ENCODE measurements at places on chromosomes 3 and 15.
A peak's percentile ranks its signal among the peaks of the same experiment; 100 is the strongest.

DNA sequence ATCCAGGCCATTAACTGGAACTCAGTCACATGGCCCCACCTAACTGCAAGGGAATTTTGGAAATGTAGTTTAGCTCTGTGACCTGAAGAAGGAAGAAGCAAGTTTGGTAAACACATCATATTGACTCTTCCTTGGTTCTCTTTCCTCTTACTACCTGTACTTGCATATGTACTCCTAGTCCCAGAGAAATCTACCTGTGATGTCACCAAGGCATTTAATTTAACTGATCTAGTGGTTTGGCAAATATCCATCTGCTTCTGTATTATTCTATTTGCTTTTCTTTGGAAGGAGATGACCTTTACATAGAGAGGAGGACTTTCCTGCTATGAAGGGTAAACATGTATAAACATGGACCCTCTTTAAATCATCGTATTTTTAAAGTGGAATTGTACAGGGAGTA lies 150.8 kb downstream of the TMEM108 start:
- no peak for DNase-seq

DNA sequence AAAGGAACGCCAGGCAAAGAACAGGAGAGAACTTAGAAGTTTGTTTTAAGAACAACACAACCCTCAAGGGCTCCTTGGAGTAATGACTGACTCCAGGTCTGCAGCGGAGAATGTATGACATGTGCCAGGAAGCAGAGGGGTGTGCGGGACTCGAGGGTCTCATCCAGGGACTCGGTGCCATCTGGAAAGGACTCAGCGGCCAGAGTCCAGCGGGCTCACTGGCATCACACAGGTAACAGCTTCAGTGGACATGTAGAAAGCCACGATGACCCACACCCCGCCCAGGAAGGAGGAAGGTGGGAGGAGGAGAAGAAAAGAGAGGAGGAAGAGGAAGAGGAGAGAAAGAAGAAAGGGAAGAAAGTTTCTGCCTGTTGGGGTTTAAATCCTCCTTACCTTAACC lies 21.4 kb downstream of the GP9 start:
- DNase-seq, result no peak

GRCh38 chr3:4220065-4220464 lies 83.1 kb upstream of the SETMAR start:
- no peak for DNase-seq

DNA sequence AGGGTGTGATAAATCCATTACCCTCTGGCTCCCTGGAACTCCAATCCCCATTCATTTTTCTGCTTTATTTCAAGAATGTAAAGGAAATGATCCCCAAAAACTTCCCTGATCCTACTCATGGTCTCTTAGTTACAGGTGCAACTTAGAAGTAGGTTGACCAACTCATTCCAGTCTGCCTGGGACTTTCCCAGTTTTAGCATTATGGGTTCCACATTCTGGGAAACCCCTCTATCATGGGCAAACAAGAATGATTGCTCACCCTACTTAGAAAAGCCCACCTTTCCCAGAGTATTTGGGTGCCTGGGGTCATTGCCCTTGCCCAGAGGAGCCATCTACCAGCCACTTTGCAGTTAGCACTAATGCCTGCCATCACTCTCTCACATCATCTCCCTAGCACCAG lies 15.6 kb downstream of the CLDN18 start:
- DNase-seq, result no peak

DNA sequence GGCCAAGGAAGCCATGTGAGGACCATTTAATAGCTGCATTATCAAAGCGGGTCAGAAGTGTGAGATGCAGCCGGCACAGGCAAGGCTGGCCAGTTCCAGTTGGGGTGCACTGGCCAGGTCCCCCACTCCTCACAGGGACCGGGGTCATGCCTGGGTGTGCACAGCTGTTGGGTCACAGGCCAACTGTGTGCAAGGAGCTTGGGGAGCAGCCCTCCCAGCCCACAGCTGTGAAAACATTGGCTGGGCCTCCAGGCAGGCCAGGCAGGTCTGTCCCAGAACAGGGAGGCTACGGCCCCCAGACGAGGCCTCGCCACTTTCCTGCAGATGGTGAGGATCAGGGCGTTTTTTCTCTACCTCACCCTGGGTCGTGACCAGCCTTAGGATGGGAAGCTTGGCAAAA lies 521.0 kb downstream of the NTRK3 start:
- no peak for DNase-seq

- DNase-seq, result no peak
These were observed 23.0 kb upstream of the GATA2 start for GRCh38 chr3:128515967-128516366.

- peak; percentile 35 for DNase-seq
These were observed 67.8 kb downstream of the UBP1 start for GRCh38 chr3:33372218-33373081.

DNA sequence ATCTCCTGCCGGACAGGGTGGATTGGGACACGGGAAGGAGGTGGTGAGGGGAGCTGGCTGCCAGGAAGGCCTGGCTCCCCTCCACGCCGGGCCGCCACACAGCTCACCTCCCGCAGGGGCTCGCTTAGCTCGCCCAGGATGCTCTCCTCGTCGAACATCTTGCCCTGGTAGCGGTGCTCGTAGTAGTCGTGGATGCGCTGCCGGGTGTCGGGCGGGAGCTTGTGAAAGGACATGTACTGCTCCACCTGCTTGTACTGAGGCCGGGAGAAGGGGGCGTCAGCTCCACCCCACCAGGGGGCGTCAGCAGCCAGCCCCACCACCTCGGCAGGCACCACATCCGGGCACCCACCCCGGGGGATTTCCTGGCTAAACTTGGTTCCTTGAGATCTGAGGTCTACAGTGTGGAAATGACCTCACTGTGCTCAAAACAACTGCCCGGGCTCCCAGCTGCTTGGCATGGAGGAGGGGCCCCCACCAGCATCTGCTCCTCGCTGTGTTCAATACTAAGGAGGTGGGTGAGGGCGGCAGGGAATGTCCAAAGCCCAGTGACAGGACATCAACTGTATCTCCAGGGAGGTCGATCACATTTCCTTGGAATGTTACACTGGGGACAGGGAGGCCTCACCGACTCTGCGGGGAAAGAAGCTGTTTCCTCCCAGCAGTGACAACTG lies 43.4 kb downstream of the HCN4 start:
- peak; percentile 35 for DNase-seq

DNA sequence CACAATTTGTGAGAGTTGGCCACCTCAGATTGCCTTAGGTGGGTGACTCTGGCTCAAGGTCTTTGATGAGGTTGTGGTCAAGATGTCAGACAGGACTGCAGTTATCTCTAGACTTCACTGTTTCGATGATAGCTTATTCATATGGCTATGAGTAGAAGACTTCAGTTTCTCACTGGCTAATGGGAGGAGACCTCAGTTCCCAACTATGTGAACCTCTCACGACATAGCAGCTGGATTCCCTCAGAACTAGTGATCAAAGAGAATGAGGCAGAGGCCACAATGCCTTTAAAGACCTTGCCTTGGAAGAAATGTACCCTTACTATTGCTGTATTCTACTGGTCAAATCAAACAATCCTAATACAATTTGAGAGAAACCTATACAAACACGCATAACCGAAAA lies 607.5 kb upstream of the ROBO2 start:
- no peak for DNase-seq

GRCh38 chr3:128788268-128788869 lies 62.4 kb downstream of the RAB7A start:
- no peak for DNase-seq

DNA sequence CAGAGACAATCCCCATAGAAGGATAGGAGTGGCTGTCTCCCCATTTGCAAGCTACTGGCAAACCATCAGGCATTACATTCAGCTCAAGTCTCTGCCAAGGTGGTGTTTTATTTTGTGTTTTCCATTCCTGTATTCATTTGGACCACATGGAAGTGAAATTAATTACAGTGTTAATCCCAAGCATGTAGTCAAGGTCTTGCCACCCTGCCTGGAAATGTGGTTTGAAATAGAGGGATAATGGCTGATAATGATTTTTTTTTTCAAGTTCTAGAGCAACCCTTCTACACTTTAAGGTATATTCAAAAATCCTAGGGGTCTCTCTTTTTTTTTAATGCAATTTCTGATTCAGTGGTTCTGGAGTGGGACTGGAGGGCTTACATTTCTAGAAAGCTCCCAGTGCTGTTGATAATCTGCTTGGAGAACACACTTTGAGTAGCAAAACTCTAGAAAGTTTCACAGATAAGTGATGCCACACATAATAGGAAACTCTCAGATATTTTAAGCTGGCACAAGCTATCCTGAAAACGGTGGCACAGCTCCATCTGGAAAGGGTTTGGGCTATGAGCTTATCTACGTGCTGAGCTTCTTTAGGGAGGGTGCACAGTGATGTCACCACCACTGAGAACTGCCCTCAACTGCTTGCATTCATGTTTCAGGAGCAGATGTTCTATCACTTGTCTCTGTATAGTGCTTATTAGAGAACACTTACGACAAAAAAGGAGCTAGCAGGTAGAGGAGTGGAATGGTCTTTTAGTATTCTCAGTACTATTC lies 140.1 kb upstream of the IL12A start:
- DNase-seq, result no peak

DNA sequence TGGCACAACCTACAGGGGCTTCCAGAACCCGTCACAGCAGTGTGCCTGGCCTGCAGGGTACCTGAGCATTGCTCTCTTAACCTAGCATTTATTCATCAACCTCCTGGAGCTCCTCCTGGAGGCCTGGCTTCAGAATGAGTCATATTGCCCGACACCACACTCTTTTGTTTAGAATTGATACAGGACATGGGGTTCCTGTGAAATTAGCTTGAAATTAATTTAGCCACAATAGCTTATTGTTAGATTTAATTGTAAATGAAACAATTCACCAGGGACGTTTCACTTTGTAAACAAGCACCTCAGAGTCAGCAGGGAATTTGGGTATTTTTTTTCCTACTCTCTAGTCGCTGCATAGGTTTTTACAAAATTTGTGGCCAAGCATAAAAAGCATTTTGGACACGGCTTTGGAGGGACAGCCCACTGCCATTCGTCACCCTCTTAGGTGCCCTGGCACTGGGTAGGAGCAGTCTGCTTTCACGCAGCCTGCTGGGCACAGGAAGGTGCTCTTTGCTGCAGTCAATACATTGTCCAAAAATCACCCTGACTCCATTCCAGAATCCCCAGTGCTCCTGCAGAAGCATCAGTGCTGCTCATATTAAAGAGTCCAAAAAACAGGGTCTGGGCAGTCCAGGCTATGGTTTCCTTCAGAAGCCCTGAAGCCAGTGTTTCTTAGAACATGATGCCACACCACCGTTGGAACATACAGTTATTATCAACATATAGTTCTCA lies 60.8 kb upstream of the MEF2A start:
- DNase-seq, result no peak

DNA sequence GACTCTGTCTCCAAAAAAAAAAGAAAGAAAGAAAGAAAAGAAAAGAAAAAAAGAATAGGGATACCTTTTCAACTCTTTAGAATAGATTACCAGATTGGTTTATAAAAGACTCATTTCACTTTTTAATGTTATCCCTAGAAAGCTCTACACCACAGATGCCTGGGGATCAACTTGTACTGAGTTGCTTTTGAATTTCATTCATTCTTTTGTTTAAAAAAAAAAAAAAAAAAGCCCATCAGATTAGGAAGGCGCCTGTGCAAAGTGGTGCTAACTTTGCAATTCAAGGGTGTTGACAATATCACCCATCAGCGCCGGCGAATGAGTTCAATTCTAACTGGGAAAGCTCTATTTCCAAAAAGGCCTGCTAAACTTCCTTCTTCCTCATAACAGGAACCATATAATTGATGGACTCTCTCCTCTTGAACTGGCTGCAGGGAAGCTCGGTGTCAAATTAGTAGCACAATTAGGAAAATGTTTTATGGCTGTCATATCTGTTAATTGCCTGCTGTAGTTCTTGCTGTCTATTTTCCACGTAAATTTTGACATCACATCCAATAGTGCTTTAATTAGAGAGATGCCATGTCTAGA lies 48.8 kb downstream of the CDCP1 start:
- no peak for DNase-seq

- no peak for DNase-seq
These were observed 111.9 kb downstream of the RAP2B start for GRCh38 chr3:153273767-153274435.

DNA sequence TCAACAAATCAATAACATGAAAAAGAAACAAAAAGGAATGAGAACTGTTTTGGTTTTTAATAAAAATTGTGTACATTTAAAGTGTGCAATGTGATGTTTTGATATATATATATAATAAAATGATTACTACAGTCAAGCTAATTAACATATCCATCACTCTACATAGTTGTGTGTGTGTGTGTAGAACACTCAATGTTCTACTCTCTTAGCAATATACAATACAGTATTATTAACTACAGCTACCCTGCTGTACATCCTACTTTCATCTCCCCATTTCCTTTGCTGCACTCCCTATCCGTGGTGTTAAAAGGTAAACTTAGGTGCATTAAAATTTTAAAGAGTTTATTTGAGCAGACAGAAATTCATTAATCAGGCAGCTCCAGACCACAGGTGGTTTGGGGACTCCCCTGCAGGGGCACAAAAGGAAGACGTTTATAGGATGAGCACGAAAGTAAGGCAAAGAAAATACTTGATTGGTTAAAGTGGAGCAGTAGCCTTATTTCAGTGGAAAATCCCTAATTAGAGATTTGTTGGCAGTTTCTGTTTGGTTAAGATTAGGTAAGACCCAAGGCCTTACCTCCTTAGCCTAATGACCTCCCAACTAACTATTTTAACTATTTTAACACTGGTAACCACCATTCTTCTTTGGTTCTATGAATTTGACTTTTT lies 61.8 kb upstream of the SNRK start:
- no peak for DNase-seq

DNA sequence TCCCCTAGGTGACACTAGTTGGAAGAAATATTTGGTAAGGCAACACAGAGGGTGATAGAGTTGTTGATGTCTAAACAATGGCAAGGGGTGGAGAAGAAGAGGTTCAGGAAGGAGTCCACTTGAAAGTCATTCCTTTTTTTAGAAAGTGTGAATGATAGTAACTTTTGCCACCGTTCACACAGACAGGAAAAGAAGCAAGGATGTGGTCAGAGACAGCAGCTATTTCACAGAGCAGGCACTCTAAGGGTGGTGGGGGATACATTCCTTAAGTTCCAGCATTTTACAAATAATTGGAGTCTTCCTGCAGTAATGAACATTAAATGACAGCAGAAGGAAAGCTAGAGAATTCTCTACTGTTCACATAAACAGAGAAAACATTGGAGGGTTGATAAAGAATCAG lies 75.4 kb upstream of the ZNF385D start:
- DNase-seq, result no peak

DNA sequence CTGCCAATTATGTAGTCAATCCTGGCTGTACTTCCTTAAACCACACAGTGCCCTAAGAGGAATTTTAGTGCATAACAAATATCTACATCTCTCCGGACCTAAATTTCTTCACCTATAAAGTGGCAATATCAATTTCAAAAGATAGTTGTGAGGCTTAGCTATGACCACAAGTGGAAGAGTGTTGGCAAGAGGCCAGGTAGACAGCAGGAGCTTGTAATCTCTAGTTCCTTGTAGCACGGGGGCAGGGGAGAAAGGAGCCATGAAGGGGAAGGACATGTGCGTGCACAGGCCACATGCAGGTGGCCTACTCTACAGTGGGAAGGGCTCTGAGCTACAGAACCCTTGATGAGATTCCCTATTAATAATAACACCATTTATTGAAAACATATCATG lies 269.7 kb downstream of the ABHD5 start:
- DNase-seq, result peak; percentile 38
